Upper lobe of right lung (tissue), 1 donor: ENCODE measurements at places on chromosomes 12 and 14. TPM values are rescaled to one million over a fixed set of nuclear protein-coding genes. Genes with fewer than 3 reads are reported as not detected.

DNA sequence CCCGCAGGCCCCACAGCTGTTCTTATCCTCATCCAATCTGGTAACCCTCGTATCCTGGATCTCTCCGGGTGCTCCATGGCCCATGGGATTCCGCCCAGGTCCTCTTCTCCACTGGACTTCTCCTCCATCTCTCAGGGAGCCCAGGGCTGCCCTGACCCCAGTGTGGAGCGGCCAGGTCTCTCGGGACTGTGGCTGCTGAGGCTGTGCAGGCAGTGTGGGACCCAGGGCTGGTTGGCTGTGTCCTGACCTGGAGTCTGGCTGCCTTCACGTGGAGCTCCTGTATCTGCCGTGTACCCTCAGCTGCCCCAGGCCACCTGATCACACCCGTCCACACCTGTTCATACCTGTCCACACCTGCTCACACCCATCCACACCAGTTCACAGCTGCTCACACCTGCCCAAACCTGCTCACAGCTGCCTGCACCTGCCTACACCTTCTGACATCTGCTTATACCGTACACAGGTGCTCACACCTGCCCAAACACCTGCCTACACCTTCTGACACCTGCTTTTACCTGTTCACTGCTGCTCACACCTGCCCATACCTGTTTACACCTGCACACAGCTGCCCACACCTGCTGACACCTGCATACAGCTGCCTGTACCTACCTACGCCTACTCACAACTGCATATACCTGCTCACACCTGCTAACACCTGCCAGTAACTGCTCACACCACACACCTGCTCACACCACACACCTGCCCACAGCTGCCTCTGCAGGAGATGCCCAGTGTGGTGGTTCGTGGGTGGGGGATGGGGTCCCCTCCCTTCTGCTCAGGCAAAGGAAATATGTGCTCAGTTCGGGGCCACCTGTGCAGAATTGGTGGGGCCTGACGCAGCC is 92.2 kb downstream of the GALNT9 start:
- H3K27ac ChIP-seq, result no peak overlapping the region
- no peak for DNase-seq
- H3K4me3 ChIP-seq, result no peak overlapping the region
- H3K27me3 ChIP-seq, result no peaks in the 10 kb centered on the region

DNA sequence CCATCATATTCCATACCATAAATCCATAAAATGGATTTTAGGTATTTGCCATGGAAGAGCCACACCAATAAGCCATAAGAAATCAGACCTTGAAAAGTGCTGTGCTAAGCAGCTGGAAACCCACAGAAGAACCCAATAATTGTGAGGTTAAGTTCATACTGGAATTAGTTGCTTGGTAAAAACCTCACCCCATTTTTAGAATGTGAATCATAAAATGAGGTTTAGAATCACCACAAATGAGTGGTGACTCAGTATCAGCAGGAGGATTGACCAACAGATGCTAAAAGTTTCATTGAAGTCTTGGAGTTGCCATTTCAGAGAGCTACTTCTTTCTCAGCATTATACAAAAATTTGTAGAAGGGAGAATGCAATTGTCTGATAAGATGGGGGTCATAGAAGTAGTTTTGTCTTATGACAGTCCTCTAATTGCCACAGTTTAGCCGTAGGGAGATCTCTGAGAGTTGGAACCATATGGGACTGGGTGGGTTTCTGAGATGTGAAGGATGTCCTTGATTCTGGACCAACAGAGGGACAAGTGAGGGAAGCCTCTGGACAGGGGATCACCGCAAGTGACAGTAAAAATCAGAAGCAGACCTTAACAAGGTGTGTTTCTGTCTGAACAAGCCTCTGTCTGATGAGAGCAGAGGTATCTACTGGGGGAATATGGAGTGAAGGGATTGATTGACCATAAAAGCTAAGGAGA is 1.4 kb upstream of the STON2 start:
- H3K36me3 ChIP-seq, result no peaks in the 10 kb centered on the region
- DNase-seq, result no peak
- no peak overlapping the region for H3K4me3 ChIP-seq
- peaks cover 13% of the 10 kb centered on the region for H3K4me1 ChIP-seq
- peak overlapping the region; percentile 38 for H3K27ac ChIP-seq

GRCh38 chr14:68210729-68211299 is 391.2 kb downstream of the RAD51B start:
- DNase-seq, result no peak
- no peaks in the 10 kb centered on the region for H3K27me3 ChIP-seq
- H3K4me1 ChIP-seq, result peaks cover 44% of the 10 kb centered on the region
- no peaks in the 10 kb centered on the region for H3K36me3 ChIP-seq
- H3K27ac ChIP-seq, result peak overlapping the region; percentile 80
- H3K4me3 ChIP-seq, result peak overlapping the region; percentile 27

DNA sequence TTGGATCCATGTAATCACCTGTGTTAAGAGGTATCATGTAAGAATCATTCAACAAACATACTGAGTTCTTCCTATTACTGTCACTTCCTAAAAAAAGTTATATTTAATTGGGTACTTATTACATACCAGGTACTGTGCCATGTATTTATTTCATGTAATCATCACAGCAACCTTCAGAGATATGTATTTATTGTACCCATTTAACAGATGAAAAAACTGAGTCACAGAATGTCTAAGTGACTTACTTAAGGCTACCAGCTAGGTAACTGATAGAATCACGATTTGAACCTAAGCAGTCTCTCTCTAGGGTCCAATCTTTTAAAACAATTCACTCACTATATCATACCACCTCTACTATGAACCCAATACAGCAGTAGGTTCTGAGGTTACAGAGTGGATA is 2.0 kb downstream of the PSME2 start:
- H3K4me1 ChIP-seq, result peaks cover 34% of the 10 kb centered on the region
- no peak overlapping the region for H3K4me3 ChIP-seq
- peaks cover 23% of the 10 kb centered on the region for H3K36me3 ChIP-seq
- H3K27ac ChIP-seq, result no peak overlapping the region

GRCh38 chr12:95066091-95066855 is 7.1 kb downstream of the NR2C1 start:
- no peak overlapping the region for H3K4me3 ChIP-seq
- no peaks in the 10 kb centered on the region for H3K27me3 ChIP-seq
- H3K4me1 ChIP-seq, result no peaks in the 10 kb centered on the region
- no peak for DNase-seq

DNA sequence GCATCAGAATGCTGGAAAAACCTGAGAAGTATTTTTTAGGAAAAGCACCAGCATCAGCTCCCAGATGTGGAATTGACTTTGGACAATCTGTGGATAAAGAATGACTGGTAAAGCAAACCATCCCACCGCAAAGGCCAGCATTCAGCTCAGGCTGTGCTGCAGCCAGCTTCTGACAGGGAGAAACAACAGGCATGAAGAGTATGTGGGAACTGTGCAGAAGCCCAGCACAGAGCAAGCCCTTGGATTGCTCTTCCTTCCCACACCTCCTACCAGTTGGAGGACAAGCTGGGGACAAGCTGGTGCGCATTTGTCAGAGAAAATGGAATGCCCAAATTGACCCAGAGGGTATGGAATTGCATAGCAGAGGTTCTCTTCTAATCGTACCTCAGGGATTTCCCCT is 228.1 kb downstream of the ANO2 start:
- no peak overlapping the region for H3K27ac ChIP-seq
- no peaks in the 10 kb centered on the region for H3K27me3 ChIP-seq
- H3K36me3 ChIP-seq, result no peaks in the 10 kb centered on the region

GRCh38 chr14:33879684-33880286 is 71.1 kb downstream of the EGLN3 start:
- H3K4me1 ChIP-seq, result no peaks in the 10 kb centered on the region
- no peak overlapping the region for H3K4me3 ChIP-seq
- no peak overlapping the region for H3K27ac ChIP-seq
- H3K27me3 ChIP-seq, result no peaks in the 10 kb centered on the region
- H3K36me3 ChIP-seq, result no peaks in the 10 kb centered on the region

DNA sequence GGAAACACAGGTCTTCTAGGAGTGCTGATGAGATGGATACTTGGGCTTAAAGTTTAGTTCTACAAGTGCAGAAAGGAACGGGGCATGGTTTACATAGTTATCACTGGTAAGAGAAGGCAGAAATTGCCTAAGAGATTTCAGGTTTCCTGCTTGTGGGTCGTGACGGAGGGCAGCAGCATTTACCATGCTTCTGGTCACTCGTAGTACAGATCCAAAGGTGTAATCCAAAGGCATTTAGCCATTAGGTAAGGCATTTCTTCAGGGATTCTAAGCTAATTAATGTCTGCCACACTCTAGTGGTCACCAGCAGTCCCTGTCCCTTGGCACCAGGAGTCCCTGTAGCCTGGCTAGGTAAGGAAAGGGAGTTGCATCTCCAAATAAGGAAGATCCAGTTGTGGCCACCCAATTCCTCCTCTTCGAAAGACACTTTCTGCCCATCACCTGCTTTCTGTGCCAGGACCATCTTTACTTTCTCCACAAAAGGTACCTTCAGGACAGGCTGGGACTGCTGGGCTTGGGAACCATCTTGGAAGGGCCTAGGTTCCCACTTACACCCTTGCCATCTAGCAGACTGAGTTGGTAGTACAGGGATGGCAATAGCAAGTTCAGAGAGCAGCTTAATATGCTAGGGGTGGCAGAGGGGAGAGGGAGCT is 1.5 kb downstream of the GSTZ1 start:
- H3K4me3 ChIP-seq, result peak overlapping the region; percentile 100
- no peak for DNase-seq
- no peaks in the 10 kb centered on the region for H3K36me3 ChIP-seq

DNA sequence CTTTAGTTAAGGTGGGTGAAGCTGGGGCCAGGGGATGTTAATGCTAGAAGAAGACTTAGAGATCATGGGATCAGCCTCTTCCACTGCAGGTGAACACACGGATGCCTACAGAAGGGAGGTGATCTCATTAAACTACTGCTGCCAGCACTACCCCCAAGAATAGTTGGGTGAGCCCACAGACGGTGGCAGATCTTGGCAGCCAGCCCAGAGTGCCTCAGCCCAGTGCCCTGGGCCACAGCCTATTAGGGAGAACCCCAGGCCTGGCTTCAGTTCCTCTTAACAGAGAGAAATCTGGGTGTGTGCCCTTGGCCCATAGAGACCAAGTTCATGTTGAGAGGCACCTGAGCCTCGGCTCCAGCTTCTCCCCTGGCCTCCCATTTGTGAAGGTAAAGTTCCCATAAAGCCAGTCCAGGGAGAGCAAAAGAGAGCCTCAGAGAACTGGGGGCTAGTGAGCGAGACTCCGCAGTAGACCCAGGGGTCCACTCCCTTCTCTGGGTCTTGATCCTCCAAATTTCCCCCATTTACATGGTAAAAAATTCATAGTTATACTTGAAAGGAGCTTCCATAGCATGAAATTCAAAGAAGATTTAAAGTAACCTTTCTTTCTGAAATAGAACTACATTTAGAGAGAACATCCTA is 125.0 kb upstream of the CCND2 start:
- no peaks in the 10 kb centered on the region for H3K4me1 ChIP-seq
- DNase-seq, result peak; percentile 76
- no peaks in the 10 kb centered on the region for H3K36me3 ChIP-seq

- DNase-seq, result peak; percentile 81
- peak overlapping the region; percentile 79 for H3K4me3 ChIP-seq
- peaks cover 21% of the 10 kb centered on the region for H3K4me1 ChIP-seq
- H3K27me3 ChIP-seq, result no peaks in the 10 kb centered on the region
Measured at GRCh38 chr12:56151672-56152131, 685 bp upstream of the MYL6B start.

GRCh38 chr14:59358102-59358501 is 107.1 kb downstream of the GPR135 start:
- no peaks in the 10 kb centered on the region for H3K27me3 ChIP-seq
- H3K4me1 ChIP-seq, result peaks cover 48% of the 10 kb centered on the region
- peaks cover 34% of the 10 kb centered on the region for H3K36me3 ChIP-seq
- peak overlapping the region; percentile 59 for H3K27ac ChIP-seq
- H3K4me3 ChIP-seq, result no peak overlapping the region
- no peak for DNase-seq

- no peaks in the 10 kb centered on the region for H3K4me1 ChIP-seq
- no peaks in the 10 kb centered on the region for H3K36me3 ChIP-seq
- H3K27ac ChIP-seq, result no peak overlapping the region
- no peaks in the 10 kb centered on the region for H3K27me3 ChIP-seq
- H3K4me3 ChIP-seq, result no peak overlapping the region
Measured at GRCh38 chr14:35180179-35180578, 57.8 kb downstream of the PRORP start.

- H3K27ac ChIP-seq, result no peak overlapping the region
- H3K4me3 ChIP-seq, result no peak overlapping the region
- no peaks in the 10 kb centered on the region for H3K27me3 ChIP-seq
- no peaks in the 10 kb centered on the region for H3K4me1 ChIP-seq
Measured at GRCh38 chr12:9632766-9633165, 25.1 kb upstream of the KLRB1 start.

PAPLN gene
- 20.2 TPM for total RNA-seq

DNA sequence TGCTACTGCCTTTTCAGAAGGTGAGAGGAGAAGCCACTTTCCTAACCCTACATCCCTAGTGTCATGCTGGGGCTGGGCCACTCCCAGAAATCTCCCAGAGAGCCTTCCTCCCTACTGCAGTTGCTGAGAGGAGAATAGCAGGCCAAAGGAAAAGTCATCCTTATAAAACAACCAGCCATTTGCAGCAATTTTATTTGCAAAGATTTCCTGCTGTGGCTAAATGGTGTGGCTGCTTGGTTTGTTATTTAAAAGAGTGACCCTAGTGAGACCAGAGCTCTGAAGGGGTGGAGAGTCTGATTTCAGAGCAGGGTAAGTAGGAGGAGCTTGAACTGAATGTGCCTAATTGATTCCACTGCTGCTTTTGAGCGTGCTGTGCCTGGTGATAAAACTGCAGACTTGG is 232.0 kb downstream of the GRIN2B start:
- no peak overlapping the region for H3K27ac ChIP-seq
- DNase-seq, result no peak

- peaks cover 42% of the 10 kb centered on the region for H3K4me1 ChIP-seq
- H3K27ac ChIP-seq, result no peak overlapping the region
- no peak overlapping the region for H3K4me3 ChIP-seq
- H3K36me3 ChIP-seq, result peaks cover 21% of the 10 kb centered on the region
- no peaks in the 10 kb centered on the region for H3K27me3 ChIP-seq
- no peak for DNase-seq
Measured at GRCh38 chr12:11882301-11883019, 188.3 kb upstream of the BCL2L14 start.

GRCh38 chr14:101578489-101578888 is 17.2 kb downstream of the DIO3 start:
- H3K27ac ChIP-seq, result no peak overlapping the region
- H3K27me3 ChIP-seq, result no peaks in the 10 kb centered on the region
- H3K4me3 ChIP-seq, result no peak overlapping the region
- no peaks in the 10 kb centered on the region for H3K4me1 ChIP-seq
- H3K36me3 ChIP-seq, result no peaks in the 10 kb centered on the region

DNA sequence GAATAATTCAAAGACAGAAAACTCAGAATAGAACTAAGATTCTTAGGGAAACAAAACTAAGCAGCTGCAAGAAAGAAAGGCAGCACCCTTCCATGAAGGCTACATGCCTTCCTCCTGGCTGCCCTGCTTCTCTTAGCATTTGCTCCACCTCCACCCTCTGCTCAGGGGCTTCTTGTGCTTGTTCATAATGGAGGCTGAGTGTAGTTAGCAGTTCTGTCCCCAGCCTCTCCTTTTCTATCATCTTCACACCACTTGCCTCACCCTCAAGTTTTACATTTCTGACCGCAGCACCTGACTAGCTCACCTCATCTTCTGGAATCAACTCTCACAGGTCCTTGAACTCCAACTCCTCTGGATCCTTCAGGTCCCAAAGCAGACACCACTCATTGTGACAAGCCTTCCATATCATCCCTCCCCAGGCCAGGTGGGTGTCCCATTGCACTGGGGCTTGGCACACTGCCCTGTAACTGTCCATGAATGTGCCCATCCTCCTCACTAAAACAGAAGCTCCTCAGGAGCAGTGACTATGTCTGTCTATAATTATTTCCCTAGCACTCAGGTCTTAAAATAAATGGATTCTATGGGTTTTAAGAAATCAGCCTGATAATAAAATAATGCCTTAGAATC is 139.1 kb downstream of the TMTC1 start:
- no peaks in the 10 kb centered on the region for H3K27me3 ChIP-seq
- H3K4me3 ChIP-seq, result no peak overlapping the region
- no peak for DNase-seq
- H3K36me3 ChIP-seq, result no peaks in the 10 kb centered on the region
- H3K4me1 ChIP-seq, result no peaks in the 10 kb centered on the region
